ENCODE measurements at places on chromosomes 7 and 10. TPM values are rescaled to one million over a fixed set of nuclear protein-coding genes. Genes with fewer than 3 reads are reported as not detected.

The SPAM1 gene
- total RNA-seq: not detected

The NACAD gene
- 0.10 TPM for total RNA-seq

The DDC gene
- not detected for total RNA-seq

The ANKRD1 gene
- total RNA-seq: not detected

The ZNF117 gene
- total RNA-seq: 3.3 TPM

The MGMT gene
- 22.9 TPM for total RNA-seq

The TEX47 gene
- not detected for total RNA-seq

The FAM149B1 gene
- total RNA-seq: 14.6 TPM

The SPRN gene
- total RNA-seq: not detected

The GIMAP6 gene
- total RNA-seq: 30.2 TPM

The TAS2R16 gene
- not detected for total RNA-seq

The PNLIPRP1 gene
- not detected for total RNA-seq

The TBX20 gene
- not detected for total RNA-seq

The CRYGN gene
- not detected for total RNA-seq

The THSD7A gene
- not detected for total RNA-seq

The UNCX gene
- total RNA-seq: not detected

The ADARB2 gene
- 2.2 TPM for total RNA-seq

The WNT8B gene
- 0.36 TPM for total RNA-seq

The GNG11 gene
- not detected for total RNA-seq

The ZNF503 gene
- total RNA-seq: 0.38 TPM

The ZNF438 gene
- total RNA-seq: 3.7 TPM

The LRMDA gene
- not detected for total RNA-seq

The SPDYE1 gene
- not detected for total RNA-seq

The CXCL12 gene
- total RNA-seq: not detected

The IFIT2 gene
- total RNA-seq: 27.7 TPM

The ANKRD7 gene
- not detected for total RNA-seq

The SUFU gene
- total RNA-seq: 10.0 TPM
